ENCODE measurements at places on chromosomes 11 and 22.
A peak's percentile ranks its signal among the peaks of the same experiment; 100 is the strongest.

DNA sequence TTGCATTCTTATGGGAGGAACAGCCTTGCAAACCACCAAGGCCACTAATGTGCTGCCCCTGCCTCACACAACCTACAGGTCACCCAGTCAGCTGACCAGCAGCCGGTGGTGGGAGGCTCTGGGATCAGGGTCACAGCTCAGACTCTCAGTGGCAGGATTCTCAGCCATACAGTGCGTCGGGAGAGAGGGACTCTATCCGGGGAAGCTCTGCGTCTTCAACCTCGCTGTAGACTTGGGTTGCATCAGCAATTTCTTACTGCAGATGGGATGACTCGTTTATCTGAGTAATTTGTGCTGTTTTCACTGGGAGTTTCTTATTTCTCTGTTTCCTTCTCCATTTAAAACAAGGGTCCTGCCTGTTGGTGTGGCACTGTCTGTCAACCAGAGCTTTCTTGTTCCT is 257.7 kb downstream of the TBC1D22A start:
- no peak for DNase-seq

DNA sequence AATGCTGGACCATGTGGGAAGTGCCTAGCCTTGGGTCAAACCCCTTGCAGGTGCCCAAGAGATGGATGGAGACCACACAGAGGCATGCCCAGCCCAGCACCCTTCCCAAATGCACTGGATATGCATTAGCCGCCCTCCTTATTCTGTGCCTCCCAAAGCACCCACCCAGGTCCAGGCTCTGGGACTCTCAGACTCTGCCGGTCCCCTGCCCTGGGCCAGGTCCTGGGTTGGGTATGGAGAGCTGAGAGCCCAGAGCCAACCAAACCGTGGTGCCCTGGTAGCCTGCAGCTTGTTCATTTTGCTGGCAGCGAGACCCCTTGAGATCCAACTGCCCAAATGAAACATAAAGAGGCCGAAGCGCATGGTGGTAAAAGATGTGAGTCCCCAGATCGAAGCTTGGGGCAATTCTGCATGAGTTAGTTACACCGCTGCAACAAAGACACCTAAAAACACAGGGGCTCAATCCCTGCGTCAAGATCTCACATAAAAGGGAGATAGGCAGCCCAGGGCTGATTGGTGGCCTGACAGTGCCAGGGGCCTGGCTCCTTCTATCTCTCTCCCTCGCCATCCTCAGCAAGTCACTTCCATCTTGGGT is 61.5 kb downstream of the MYEOV start:
- no peak for DNase-seq

- DNase-seq: no peak
These were observed 588.9 kb downstream of the ETS1 start for GRCh38 chr11:127998421-127998820.

DNA sequence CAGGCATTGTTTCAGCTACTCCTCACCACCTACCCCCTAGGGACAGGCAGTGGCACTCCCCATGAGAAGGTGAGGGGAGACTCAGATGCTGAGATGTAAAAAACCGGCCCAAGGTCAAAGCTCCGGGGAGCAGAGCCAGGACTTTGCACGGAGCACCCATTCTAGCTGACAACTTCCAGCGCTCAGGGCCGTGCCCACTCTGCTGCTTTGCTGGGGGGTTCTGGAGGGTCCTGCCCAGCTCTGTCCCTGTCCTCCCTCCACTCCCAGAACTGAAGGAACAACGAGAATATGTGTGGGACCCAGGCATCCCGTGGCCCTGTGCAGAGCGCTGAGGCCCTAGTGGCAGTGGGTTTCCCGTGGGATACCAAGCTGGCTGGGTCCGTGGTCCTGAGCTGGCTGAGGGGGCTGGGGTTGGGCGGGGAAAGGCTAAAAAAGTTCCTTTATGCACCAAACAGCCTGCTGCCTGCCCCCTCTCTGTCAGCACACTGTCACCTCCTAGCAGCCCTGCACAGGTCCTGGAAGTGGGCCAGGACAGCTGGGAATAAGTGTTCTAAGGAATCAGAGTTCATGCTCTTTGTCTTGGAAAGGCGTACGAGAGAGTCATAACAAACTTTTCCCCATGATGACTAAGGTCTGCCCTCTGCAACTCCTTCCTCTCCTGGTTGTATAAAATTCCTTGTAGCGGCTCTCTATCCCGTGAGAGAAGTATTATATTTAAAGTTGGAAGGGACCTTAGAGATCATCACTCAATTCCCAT is 1.9 kb downstream of the MS4A10 start:
- peak; percentile 52 for DNase-seq

DNA sequence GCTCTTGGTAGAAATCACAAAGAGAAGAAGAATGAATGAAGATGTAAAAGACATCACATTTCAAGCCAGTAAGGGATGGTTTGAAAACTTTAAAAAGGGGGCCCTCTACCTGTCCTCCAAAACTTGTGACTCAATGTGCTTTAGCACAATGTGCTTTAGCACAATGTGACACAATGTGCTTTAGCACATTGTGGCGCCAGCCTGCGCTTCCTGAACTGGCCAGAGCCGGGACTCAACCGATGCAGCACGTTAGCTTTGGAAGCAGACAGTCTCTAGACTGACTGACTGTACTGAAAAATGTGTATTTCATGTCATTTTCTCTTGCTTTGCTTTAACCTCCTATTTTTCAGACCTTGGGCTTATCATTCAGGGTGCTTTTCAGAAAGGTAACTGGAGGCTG is 63.5 kb downstream of the FAM83F start:
- no peak for DNase-seq

- DNase-seq: peak; percentile 87
These were observed 40.5 kb downstream of the GRAMD4 start for GRCh38 chr22:46660604-46661201.

DNA sequence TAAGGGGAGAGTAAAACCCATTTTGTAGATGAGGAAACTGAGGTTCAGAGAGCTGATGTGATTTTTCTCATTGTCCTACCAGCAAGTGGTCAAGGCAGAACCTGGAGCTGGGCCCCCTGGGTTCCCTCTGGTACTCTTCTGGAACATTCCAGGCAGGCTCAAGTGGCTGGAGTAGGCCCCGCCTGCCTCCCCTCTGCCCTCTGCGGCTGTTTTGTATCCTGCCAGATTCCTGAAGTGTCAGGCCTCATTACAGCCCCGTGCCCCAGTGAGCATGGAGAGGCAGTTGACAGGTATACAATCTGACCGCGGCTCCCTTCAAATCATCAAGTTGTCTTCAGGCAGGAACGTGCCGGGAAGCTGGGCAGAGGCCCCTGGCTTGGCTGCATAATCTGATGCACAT is 94.6 kb upstream of the CD82 start:
- DNase-seq: no peak
